ENCODE measurements at places on chromosomes 12 and 14. TPM values are rescaled to one million over a fixed set of nuclear protein-coding genes. Genes with fewer than 3 reads are reported as not detected.

DNA sequence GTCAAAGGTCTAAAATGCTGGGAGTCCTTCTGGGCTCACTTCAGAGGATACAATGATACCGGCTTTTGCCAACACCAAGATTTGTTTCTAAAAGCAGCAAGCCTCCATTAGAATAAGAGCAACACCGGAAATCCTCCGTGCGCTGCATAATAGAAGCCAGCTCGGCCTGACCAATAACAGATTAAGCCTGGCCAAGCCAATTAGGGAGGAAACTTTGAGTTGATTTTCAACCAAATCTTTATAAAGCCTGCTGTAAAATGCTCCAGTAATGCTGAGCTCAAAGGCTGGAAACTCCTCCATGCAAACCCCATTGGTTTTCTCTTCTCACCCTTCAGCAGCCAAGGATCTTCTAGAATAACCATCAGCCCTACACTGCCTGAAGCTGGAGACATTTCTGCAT, 150.1 kb downstream of the NTF3 start:
- no peaks in the 10 kb centered on the region for H3K36me3 ChIP-seq
- no peaks in the 10 kb centered on the region for H3K4me1 ChIP-seq
- no peak overlapping the region for H3K4me3 ChIP-seq
- DNase-seq = no peak
- no peaks in the 10 kb centered on the region for H3K27me3 ChIP-seq
- no peak overlapping the region for H3K27ac ChIP-seq

- H3K4me3 ChIP-seq = no peak overlapping the region
- H3K4me1 ChIP-seq = peaks cover 19% of the 10 kb centered on the region
- DNase-seq = no peak
- H3K27me3 ChIP-seq = no peaks in the 10 kb centered on the region
- H3K27ac ChIP-seq = peak overlapping the region; percentile 32
Observed at GRCh38 chr12:52243259-52243855, 10.3 kb downstream of the KRT7 start.

GRCh38 chr14:101109981-101110728, 206.6 kb upstream of the RTL1 start:
- H3K4me3 ChIP-seq = no peak overlapping the region
- DNase-seq = no peak
- no peaks in the 10 kb centered on the region for H3K36me3 ChIP-seq
- no peaks in the 10 kb centered on the region for H3K4me1 ChIP-seq
- H3K27ac ChIP-seq = no peak overlapping the region

DNA sequence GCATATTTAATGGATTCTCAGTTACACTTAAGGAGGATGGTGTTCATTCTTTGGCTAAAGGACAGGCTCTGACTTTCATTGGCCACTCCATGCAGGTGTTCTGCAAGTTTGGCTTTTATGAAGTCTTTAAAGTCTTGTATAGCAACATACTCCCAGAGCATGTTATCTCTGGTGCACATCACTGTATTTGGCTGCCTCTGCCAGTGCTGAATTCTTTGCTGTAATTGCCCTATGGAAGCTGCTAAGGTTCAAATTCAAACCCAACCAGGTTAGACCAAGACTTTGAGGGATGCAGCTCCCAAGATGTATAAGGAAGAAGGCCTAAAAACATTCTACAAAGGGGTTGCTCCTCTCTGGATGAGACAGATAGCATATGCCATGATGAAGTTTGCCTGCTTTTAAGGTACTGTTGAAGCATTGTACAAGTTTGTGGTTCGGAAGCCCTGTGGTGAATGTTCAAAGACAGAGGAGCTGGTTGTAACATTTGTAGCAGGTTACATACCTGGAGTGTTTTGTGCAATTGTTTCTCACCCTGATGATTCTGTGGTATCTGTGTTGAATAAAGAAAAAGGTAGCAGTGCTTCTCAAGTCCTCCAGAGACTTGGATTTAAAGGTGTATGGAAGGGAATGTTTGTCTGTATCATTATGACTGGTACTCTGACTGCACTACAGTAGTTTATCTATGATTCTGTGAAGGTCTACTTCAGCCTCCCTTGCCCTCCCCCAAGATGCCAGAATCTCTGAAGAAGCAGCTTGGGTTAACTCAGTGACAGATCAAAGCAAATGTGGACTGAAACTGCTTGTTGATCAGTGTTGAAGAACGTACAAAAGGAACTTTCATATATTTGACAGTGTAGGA, 19.4 kb downstream of the TMEM116 start:
- peaks cover 83% of the 10 kb centered on the region for H3K4me1 ChIP-seq
- peak; percentile 63 for DNase-seq
- H3K27me3 ChIP-seq = no peaks in the 10 kb centered on the region
- peak overlapping the region; percentile 52 for H3K27ac ChIP-seq
- no peak overlapping the region for H3K4me3 ChIP-seq

DNA sequence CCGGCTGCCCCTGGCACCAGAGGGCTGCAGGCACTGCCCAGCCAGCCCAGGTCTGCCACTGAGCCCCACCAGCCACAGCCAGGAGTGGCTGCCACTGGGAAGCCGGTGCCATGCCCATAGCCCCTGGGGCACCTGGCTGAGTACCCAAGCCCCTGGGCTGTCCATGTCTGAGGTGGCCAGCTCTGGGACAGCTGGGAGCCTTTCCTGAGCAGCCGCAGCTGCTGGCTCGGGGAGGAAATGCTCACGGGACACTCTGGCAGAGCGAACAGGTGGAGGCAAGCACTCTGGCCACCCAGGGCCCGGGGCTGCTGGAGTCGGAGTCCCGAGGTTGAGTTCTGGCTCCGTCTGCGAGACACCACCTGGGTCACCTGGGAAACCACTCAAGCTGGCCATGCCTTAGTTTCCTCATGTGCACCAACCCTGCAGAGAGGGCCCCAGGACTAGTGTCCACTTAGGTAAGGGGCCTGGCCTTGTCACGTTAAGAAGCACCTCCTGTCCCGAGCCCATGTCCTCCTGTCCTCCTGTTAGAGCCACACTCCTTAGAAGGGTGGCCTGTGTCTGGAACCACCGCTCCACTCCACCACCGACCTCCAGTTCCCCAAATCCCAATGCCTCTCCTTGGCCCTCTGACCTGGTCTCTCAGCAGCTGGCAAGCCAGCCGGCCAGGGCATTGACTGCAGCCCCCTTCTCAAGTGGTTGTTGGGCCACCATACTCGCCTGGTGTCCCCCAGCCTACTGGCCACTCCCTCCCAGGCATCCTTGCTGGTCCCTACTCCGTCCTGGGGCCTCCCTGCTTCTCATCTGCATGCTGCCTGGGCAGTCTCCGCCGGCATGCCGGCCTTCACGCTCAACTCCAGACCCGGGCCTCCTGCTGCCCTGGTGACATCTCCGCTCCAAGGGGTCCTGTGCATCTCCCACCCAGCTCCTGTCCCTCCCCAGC, 45.3 kb downstream of the BEGAIN start:
- no peak overlapping the region for H3K4me3 ChIP-seq
- H3K36me3 ChIP-seq = no peaks in the 10 kb centered on the region
- peaks cover 10% of the 10 kb centered on the region for H3K4me1 ChIP-seq

DNA sequence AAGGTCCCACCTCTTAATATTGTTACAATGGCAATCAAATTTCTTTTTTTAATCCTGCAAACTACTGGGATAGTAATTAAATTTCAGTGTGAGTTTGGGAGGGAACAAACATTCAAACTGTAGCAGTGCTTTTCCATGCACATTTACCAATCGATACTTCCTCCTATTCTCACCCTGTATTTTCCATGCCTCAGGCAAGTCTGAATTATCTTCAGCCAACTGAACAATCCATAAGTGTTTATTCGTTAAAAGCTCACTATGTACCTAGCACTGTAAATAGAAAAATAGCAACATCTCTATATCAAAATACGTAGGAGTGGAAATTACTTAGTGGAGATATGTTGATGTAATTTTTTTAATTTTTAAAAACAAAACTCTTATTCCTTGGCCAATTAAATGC, 43.5 kb downstream of the CCDC177 start:
- H3K4me3 ChIP-seq = no peak overlapping the region
- no peaks in the 10 kb centered on the region for H3K36me3 ChIP-seq
- H3K4me1 ChIP-seq = no peaks in the 10 kb centered on the region
- no peak overlapping the region for H3K27ac ChIP-seq

DNA sequence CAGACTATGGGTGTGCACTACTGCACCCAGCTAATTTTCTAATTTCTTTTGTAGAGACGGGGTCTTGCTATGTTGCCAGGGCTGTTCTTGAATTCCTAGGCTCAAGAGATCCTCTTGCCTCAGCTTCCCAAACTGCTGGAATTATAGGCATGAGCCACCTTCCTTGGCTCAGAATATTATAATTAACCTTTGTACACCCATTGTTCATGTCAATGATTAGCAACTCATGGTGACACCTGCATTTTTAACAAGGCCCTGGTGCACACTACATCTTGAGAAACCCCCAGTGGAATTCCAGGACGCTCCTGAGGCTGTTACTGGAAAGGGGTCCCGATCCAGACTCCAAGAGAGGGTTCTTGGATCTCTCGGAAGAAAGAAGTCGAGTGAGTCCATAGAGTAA, 28.3 kb upstream of the CCDC63 start:
- H3K27ac ChIP-seq = no peak overlapping the region
- no peaks in the 10 kb centered on the region for H3K36me3 ChIP-seq
- H3K4me1 ChIP-seq = no peaks in the 10 kb centered on the region
- no peaks in the 10 kb centered on the region for H3K27me3 ChIP-seq
- H3K4me3 ChIP-seq = no peak overlapping the region
- no peak for DNase-seq

GNG2 gene
- 84.8 TPM for total RNA-seq

DNA sequence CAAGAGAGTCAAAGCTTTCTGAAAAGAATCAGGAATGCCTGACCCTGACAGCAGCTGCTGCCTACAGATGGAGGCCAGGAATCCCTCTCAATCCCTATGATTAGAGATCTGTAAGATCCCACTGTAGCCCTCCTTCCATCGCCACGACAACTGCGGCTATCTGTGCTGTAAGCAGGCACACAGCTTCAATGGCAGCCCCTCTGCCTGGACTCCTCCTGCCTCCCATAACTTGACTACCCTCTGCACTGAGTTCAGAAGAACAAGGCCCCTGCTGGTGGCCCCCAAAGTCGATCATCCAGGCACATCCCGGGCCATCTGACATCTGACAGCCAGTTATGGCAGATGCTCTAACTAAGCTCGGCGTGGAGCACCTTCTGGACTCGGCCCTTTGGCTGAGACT, 2.9 kb downstream of the CLMN start:
- H3K36me3 ChIP-seq = no peaks in the 10 kb centered on the region
- no peaks in the 10 kb centered on the region for H3K27me3 ChIP-seq
- H3K4me3 ChIP-seq = no peak overlapping the region

NPFF gene
- total RNA-seq = not detected

TRIM9 gene
- total RNA-seq = 0.44 TPM

DNA sequence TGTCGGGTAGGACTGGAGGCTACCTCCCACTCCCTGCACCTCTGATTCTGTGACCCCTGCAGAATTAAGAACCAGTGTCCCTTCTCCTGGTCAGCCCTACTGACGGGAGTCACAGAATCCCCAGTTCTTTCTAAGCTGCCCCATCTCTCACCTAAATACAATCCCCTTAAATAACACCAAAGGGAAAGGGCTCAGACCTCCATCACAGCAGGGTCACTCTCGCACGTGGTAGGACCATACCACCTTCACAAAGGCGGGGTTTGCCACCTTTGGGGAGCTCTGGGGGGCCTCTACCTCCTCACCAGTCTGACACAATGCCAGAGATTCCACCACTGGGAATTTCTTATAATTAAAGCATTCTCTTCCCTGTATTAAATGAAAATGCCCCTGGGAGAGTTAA, 35.6 kb downstream of the DAD1 start:
- H3K36me3 ChIP-seq = peaks cover 42% of the 10 kb centered on the region
- DNase-seq = peak; percentile 52
- H3K4me3 ChIP-seq = no peak overlapping the region
- H3K27ac ChIP-seq = peak overlapping the region; percentile 97
- H3K4me1 ChIP-seq = peaks cover 96% of the 10 kb centered on the region

DNA sequence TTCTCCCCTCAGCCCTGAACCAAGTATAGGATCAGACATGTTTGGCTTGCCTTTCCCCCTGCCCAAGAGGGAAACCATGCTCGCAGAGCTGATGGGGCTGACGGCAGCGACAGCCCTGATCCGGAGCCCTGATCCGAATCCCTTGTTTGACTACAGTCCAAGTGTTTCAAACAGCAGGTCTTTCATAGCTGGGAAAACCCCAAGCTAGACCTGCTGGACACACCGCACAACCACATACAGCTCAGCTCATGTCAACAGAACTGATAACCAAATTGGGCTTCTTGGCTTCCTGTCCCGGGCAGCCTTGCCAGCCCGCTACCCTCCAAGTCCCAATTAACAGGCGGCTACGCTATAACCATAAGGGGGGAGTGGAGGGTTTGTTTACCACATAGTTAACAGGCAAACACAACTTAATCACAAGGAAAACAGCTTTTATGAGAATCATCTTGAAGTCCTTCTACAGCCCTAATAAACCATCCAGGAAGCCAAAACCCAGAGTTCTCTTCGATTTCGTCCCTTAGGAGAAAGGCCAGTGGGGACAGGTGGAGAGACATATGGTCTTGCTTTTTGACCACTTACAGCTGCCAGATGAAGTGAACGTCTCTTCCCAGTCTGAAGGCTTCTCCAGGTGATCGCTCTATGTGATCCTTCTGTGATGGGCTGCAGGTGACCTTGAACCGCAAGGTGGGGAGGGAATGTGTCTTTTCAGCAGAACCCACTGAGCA, 64.5 kb upstream of the MANSC4 start:
- DNase-seq = no peak
- H3K27me3 ChIP-seq = no peaks in the 10 kb centered on the region
- H3K4me3 ChIP-seq = no peak overlapping the region

DNA sequence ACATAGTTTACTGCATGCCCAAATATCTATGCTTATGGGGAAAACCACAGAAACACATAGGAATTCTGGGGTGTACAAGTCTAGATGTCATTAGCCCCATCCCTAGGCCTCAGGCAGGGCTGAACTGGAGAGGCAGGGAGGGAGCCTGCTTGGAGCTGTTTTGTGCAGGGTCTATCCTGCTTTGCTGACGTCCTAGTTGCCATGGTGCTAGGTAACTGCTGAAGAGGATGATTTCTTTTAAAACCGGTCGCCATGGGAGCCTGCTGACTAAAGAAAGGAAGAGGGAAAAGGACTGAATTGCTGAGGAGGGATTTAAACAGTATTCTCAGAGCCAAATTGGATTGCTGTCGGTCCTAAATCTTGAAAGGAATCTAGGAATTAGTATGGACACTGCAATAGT, 10.7 kb downstream of the GPR19 start:
- H3K4me1 ChIP-seq = peaks cover 9% of the 10 kb centered on the region
- H3K27ac ChIP-seq = no peak overlapping the region
- H3K36me3 ChIP-seq = no peaks in the 10 kb centered on the region
- H3K4me3 ChIP-seq = no peak overlapping the region
- H3K27me3 ChIP-seq = no peaks in the 10 kb centered on the region

DNA sequence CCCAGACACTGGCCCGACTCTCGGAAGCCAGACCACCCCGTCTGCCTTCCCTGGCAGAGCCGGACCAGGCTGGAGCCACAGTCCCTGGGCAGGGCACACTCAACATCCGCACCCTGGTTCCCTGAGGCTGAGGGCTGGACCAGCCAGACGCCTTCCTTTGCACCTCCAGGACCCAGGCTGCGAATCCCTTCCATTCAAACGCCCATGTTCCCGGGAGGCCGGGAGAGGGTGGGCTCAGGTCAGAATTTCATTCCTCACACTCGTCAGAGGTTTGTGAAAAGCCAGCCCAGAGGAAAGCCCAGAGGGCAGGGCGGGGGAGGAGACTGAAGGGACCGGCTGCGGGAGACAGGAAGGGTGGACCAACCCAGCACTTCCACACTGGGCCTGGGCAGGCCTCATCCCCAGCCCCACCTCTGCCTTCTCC, 58.7 kb downstream of the LRRC74A start:
- H3K27ac ChIP-seq = no peak overlapping the region
- no peak overlapping the region for H3K4me3 ChIP-seq
- H3K4me1 ChIP-seq = no peaks in the 10 kb centered on the region
- DNase-seq = no peak
- no peaks in the 10 kb centered on the region for H3K27me3 ChIP-seq

Measured in CD4-positive, alpha-beta memory T cell (primary cell).